ENCODE measurements at places on chromosomes 12 and 14.

DNA sequence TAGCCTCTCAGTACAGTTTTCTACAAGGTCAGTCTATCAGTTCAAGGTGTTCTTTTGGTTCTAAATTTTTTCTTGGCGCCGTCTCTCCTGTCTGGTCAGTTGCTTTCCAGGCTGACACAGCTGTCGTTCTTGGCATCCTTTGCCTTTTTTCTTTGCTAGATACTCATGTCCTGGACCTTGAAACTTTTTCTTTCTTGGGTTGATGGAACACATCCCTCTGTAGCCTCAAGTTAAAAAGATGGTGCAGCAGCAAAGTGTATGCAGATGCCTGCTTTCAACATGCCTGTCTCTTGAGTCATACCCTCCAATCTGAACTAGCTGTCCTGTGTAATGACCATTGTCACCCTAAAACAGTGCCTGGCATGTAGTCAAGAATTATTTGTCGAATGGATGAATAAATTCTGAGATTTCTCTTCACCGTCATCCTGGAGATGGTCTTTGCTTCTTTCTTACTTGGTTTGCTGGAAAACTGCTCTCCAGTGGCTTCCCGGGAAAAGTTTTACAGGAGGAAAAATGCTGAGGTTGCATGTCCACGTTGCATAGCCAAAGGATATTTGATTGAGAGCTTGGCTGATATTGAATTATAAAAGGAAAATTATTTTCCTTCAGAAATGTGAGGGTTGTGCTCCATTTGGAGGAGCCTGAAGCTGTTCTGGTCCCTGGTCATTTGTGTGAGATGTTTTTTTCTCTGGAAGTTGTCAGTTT lies 4.6 kb downstream of the NYNRIN start:
- DNase-seq, result no peak

DNA sequence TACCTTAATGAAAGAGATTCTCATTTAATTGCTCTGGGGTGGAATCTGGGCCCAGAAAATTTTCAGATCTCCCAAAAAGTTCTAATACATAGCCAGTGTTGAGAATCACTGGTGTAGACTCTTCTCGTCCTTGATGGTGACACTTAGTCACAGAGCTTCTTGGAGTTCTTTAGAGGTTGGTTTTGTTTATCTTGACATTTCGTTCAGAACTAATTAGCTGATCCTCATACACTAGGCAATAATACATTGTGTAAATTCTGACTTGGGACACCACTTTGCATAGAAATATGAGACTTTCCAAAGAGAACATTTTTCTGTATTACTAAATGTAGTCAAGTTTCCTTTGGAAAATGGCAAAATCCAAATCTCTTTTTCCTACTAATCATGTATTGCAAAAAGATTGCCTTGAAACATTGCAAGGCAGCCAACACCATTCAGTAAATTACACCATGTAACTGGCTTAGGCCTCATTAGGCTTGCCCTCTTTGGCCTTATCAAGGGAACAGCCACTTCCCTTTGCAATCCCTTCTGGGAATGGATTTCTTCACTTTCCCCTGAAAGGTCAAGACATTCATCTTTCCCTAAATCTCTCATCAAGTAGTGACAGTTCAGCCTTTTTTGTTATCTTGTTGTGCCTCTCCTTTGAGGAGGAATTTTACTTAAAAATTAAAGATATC lies 102.2 kb downstream of the PAH start:
- no peak for DNase-seq

GRCh38 chr12:91094957-91095356 lies 16.3 kb downstream of the LUM start:
- no peak for DNase-seq

DNA sequence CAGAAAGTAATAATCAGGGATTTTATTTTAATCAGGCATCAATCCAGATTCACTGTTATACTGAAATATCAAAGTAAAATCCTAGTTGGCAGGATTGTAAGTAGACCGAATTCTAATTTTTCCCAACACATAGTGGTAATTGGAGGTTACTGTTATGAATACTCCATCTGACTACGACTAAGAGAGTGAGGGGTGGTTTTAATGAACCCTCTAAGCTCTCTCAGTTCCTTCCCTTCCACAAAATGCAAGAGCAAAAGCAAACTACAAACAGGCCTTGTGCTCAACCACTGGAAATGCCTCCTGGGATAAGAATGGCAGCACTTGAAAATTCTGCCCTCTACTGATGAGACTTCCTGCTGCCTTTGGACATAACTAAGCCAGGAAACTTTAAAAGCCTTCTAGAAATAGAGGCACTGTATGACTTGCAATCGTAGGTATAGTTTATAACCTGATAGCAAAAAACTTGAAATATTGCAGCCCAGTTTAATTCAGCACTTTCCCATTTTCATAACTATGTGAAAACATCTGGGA lies 184.8 kb downstream of the SLC16A7 start:
- peak; percentile 56 for DNase-seq

GRCh38 chr12:45503899-45504298 lies 225.6 kb upstream of the ARID2 start:
- no peak for DNase-seq

- DNase-seq, result no peak
Measured at GRCh38 chr12:50187084-50187900, 20.1 kb upstream of the CERS5 start.

GRCh38 chr14:55697414-55697861 lies 117.4 kb downstream of the KTN1 start:
- no peak for DNase-seq

DNA sequence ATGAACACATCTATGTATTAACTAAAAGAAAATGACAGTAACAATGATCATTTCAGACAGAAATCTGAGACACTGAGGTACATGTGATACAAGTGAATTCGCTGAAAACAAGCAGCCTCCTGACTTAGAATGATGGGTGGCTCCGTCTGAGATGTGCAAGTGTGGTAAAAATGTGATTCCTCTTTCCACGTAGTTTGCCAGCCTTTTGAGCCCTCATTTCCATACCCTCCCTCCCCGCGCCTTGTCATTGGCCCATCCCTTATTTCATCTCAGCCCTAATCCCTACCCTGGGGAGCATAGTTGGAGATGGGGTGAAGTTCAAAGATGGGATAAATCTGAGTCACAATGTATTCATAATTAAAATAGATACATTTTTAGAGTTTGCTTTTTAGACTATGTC lies 107.8 kb downstream of the BMP4 start:
- DNase-seq, result no peak

- DNase-seq, result no peak
Measured at GRCh38 chr12:106152334-106152733, 13.6 kb upstream of the NUAK1 start.

GRCh38 chr12:108803428-108804105 lies 53.8 kb downstream of the SSH1 start:
- peak; percentile 80 for DNase-seq

DNA sequence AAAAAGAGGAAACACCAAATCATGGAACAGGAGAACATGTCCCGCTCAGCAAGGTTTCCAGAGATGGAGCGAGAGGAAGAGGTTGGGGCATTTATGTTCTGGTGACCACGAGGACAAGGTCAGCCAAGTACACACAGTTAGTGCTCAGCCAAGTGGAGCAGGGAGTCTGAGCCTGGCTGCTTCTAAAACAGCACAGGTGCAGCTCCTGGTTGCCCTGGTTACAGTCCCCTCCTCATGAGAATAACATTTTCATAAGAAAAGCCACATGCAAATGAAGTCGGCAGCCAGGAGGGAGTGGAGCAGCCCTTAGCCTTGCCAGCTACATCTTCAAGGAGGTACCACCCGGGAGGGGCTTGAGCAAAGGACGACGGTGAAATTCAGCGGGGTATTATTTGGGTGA lies 81.8 kb downstream of the NOS1 start:
- peak; percentile 47 for DNase-seq

DNA sequence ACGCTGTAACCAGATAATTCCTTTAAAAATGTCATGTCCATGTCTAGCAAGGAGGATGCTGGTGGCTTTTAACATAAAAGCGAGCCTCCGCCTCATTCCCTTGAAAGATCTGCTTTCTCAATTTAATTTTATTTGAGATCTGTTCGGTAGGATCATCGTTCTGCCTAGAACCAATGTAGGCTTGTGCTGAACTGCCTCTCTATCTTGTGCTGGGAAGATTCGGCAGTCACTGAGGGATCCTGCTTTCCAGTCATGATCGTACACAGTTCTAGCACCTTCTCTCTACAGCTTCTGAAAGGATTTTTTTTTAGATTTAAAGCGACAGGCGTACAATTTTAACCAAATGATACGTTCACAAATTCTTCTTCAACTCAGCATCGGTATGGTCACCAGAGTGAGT lies 54.3 kb downstream of the PEBP1 start:
- peak; percentile 32 for DNase-seq

GRCh38 chr12:12630850-12631249 lies 19.2 kb downstream of the CREBL2 start:
- no peak for DNase-seq

DNA sequence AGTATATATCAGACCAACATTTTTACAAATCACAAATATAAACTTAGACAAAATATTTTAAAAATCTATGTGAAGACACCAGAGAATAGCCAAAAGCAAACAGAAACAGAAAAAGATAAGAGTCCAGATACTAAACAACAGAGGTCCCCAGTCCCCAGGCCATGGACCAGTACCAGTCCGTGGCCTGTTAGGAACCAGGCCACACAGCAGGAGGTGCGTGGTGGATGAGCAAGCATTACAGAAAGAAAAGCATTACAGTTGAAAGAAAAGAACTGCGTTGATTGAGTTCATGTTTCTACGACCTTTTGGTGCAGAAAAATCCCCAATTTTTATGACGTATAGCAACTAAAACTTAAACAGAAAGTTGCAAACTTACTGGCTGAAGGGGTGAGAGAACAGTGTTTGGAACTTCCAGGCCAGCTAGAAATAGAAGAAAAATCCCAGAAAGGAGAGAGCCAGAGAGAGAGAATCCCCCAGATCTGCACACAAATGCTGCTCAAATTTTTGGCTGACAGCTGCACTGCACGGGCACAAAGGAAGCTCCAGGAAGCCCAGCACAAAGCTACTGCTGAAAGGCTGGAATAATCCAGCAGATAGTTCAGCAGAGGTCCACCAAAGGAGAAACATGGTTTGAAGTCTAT lies 159.6 kb upstream of the C14orf180 start:
- no peak for DNase-seq

GRCh38 chr14:105840266-105841021 lies 314.1 kb downstream of the TMEM121 start:
- DNase-seq, result no peak

- no peak for DNase-seq
Measured at GRCh38 chr14:23405516-23406025, 2.5 kb downstream of the MYH6 start.

DNA sequence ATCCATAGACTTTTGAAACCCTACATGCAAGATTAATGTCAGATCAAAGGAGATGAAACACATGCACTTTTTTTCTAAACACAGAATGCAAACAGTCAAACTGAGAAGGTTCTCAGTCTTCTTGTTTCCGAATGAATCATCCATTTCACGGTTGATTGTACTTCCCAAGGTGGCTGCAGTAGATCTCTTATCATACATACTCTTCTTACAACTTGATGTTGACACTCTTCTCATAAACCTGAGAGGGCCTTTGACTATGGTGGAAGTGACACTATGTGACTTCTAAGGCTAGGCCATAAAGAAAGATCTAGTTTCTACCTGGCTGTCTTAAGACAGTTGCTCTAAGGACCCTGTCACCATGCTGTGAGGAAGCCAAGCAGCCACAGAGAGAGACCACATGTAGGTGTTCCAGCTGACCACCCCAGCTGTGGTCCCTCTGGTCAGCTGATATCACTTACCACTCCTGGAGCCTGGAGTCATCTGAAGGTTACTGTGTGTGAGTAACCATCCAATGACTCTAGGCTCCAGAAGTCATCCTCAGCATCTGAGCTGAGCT lies 67.2 kb upstream of the HMGA2 start:
- DNase-seq, result no peak

- no peak for DNase-seq
Measured at GRCh38 chr12:11706509-11707379, 57.3 kb downstream of the ETV6 start.

- no peak for DNase-seq
Measured at GRCh38 chr12:83313322-83313721, 626.6 kb downstream of the TMTC2 start.

DNA sequence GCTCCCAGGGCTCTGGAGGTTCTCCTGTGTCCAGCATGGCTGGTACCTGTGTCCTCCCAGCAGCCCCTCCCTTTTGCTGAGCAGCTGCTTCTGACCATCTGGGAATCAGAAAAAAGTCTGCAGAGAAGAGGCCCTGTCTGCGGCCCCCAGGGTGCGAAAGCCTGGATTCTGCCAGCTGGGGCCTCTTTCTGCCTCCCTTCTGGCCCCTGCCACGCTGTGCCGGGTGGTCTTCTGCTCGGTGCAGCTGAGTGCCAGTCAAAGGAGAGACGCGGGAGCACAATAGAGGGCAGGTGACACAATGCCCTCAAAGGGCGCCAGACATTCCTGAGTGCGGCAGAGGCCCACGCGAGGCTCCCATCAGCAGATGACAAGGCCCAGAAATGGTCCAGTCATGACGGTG lies 12.6 kb downstream of the BTBD6 start:
- DNase-seq, result no peak

DNA sequence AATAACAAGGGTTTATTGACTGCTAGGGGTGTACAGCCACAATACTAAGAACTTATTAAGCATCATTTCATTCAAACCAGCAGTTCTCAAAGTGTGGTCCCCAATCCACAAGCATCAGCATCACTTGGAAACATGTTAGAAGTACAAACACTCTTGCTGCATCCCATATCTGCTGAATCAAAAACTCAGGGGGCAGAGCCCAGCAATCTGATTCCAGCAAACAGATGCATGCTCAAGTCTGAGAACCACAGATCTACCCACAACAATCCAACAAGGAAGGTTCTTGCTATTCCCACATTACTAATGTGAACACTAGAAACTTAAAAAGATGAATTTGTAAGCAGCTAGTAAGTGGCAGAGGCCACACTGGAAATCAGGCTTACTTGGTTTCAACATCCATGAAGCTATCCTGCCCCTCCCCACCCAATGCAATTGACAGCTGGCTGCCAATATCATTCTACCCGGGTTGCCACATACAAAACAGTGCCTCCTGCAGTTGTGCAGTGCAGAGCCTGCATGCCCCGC lies 6.2 kb downstream of the KRT77 start:
- DNase-seq, result no peak

DNA sequence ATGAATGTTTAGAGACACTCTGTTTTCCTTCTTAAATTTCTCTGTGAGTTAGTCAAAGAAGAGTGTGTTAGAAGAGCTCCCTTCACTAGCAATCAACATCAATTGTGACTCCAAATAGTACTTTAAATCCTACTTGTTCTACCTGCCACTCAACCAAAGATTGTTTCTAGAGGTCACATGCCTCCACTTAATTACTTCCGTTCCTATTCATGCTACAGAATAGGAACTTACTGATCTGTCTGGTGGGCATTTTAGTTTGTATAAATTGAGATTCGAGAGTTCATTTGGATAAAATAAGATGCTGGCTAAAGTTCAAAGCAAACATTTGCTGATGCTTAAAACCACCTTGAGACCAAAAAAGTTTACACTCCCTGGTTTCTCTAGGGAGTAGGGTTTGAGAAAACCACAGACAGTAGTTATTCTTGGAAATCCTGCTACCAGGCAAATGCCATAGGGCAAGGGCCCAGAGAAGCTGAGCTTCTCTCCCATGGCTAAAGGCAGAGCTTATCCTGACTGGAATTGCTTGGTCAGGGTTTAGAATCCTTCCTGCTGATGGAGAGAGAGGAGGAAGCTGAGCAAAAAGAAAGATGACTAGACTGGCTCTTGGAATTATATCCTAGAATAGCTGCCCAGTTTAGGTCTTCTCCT lies 389.6 kb upstream of the ATP2B1 start:
- no peak for DNase-seq

GRCh38 chr14:60915781-60916180 lies 65.1 kb downstream of the TRMT5 start:
- no peak for DNase-seq
